T-helper 1 cell (primary cell): ENCODE measurements at places on chromosomes 1 and 21.

DNA sequence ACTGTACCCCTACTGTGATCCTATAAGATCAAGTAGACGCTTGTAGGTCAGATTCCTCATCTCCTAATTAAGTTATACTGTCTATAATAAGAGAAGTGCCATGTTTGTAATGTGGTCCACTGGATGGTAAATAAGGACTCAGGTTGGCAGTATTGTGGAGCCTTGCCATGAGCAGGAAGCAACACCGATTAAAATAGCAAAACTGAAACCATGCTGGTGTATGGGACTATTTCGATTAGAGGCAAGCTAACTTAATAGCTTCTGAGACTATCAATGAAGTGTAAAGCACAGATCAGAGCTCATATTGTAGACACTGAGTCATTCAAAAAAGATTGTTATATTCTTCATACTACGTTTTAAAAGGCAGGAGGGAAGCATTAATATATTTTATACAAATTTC lies 348.8 kb downstream of the HHAT start:
- no peak for DNase-seq

DNA sequence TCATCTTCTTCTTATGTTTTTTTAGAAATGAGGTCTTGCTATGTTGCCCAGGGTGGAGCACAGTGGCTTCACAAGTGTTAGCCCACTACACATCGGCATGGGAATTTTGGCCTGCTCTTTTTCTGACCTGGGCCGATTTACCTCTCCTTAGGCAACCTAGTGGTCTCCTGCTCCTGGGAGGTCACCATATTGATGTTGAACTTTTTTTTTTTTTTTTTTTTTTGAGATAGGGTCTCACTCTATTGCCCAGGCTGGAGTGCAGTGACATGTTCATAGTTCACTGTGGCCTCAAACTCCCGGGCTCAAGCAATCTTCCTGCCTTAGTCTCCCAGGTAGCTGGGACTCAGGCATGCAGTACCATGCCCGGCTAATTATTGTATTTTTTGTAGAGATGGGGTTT lies 7.5 kb downstream of the AK2 start:
- DNase-seq, result no peak

DNA sequence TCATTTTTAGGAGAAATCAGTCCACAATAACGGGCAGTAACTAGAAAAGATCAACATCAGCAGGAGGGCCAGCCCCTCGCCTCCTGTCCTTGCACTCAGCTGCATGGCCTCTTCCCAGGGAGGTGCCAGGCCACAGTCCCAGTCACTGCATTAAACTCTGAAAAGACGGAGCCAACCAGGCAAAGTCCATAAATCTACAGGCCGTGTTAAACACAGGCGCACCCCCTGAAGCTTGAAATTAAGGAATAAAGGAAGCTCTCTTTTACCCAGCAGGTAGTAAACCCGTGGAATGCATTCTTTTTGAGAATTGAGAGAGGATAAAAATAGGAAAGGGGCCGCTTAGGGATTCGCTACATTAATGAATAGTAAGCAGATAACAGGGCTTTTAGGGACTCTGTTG lies 18.4 kb downstream of the H6PD start:
- DNase-seq, result no peak

- peak; percentile 56 for DNase-seq
These were observed 504 bp downstream of the DHRS3 start for GRCh38 chr1:12617511-12617900.

DNA sequence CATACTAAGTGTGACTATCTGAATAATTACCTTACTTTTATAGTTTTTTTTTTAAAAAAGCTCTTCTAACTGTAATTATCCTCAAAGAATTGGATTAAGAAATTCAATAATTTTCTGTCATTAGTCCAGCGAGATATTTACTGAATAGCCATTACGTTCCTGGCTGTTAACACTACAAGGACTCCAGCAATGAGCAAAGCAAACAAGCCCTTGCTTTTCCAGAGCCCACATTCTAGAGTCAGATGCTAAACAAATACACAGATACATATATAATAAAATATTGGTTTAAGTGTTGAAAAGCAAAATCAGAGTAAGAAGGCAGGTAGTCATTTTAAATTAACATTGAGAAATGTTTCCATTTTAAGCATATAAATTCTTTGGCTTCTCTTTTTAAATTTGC lies 118.4 kb downstream of the ATF6 start:
- no peak for DNase-seq
